ENCODE measurements at places on chromosomes 12 and 14.

- no peak for DNase-seq
Observed at GRCh38 chr12:80838024-80838658, 99.6 kb downstream of the LIN7A start.

GRCh38 chr12:20434996-20435395 lies 66.7 kb downstream of the PDE3A start:
- DNase-seq: no peak

DNA sequence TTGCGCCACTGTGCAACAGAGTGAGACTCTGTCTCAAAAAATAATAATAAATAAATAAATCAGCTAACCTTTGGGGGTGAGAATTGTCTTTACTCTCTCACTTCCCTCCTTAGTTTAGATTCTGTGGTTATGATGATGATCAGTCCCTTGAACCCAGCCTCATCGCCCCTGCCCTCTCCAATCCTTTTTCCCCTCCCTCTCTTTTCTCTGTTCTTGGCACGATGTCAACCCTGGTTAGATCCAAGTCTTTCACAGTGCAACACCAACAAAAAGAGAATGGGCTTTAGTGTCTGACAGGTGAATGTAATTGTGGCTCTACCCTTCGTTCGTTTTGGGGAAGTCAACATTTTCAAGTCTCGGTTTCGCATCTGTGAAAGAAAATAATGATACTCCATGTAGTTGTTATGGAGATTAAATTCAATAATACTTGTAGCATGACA lies 59.0 kb downstream of the NTN4 start:
- no peak for DNase-seq

DNA sequence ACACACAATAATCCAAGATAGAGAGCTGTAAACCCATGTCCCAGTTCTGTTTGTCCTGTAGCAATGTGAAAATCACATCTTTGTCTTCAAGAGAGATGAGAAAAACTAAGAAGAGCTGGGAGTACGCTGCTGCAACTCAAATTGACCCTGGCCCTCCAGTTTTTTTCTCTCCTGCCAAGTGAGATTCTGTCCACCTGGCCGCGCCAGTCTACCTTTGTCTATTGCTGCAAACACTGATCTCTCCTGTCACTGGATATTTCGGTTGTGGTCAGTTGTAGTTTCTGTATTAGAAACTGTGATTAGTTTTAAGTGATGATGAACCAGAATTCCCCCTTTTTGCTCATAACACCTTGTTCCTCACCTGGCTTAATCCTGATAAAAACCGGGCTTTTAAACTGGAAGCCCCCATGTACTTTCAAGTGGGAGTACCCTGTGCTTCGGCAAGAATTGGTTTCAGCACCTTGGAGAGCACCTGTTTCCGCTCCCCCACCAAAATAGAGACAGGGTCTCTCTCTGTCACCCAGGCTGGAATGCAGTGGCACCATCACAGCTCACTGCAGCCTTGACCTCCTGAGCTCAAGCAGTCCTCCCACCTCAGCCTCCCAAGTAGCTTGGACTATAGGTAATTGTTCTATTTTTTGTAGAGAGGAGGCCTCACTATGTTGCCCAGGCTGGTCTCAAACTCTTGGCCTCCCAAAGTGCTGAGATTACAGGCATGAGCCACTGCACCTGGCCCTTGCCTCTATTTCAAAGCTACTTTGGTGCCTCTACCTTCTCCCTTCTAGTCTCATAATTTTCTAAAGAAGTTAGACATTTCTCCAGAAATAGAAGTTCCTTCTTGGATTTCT lies 156.8 kb downstream of the PHETA1 start:
- no peak for DNase-seq

DNA sequence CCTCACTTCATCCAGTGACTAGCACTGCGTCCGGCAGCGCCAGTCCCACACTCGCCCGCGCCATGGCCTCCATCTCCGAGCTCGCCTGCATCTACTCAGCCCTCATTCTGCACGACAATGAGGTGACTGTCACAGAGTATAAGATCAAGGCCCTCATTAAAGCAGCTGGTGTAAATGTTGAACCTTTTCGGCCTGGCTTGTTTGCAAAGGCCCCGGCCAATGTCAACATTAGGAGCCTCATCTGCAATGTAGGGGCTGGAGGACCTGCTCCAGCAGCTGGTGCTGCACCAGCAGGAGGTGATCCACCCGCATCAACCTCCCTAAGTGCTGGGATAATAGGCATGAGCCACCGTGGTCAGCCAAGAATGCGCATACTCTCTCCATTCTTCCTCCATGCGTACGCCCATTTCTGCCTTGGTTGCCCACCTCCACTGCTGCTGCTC lies 59.9 kb downstream of the IRF2BPL start:
- no peak for DNase-seq

DNA sequence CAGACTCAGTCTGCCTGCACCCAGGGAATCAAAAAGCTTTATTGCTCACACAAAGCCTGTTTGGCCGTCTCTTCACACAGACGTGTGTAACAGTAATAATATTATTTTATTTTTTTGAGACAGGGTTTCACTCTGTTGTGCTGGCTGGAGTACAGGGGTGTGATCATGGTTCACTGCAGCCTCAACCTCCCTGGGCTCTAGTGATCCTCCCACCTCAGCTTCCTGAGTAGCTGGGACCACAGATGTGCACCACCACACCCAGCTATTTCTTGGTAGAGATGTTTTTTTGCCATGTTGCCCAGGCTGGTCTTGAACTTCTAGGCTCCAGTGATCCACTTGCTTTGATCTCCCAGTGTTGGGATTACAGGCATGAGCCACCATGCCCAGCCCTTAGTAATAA lies 88.4 kb upstream of the DCD start:
- no peak for DNase-seq

DNA sequence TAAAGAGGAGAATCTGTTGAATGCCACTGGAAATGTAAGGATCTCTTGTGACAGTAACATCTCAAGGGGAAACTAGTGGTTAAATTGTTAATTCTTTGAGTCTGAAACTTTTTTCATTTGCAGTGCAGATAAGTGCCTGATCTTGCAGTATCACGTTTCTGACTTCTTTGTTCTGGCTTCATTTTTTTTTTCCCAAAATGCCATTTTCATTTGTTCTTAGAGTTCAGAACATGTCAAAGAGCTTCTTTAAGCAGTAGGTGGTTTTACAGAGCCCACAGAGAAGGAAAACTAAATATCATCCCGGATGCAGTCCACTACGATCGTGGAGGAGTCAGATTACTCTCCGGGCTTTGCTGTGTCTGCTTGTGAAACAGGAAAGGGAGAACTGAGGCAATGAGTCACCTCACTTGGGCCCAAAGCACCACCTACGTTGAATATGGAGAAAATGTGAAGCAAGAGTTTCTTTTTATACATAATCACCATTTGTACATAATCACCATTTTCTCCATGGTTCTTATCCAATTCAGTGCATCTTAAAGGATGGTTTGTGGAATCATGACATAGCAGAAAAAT lies 43.9 kb downstream of the HMGA2 start:
- no peak for DNase-seq

DNA sequence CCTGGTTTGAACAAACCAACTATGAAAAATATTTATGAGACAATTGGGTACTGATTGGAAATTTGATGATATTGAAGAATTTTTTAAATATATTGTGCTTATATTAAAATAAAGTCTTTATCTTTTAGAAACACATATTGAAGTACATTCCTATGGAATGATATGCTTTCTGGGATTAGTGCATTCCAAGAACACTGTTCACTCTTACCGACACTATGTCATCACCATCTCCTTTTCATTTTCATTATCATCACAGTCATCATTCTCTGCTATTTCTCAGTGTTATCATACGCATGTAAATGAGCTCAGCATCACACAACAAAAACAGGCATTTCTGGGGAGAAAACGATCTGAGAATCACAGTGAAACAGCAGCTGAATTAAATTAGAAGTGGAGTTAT lies 513.3 kb upstream of the CCDC196 start:
- DNase-seq: no peak

GRCh38 chr12:3759878-3760277 lies 7.0 kb upstream of the CRACR2A start:
- no peak for DNase-seq

DNA sequence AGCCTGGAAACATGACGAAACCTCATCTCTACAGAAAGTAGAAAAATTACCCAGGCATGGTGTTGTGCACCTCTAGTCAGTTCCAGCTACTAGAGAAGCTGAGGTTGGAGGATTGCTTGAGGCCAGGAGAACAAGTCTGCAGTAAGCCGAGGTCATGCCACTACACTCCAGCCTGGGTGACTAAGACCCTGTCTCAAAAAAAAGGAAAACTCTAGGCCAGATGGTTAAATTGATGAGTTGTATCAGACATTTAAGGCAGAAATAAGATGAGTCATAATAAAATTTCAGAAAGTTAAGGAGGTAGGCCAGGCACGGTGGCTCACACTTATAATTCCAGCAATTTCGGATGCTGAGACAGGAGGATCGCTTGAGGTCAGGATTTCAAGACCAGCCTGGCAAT lies 10.7 kb downstream of the EIF2S1 start:
- no peak for DNase-seq

DNA sequence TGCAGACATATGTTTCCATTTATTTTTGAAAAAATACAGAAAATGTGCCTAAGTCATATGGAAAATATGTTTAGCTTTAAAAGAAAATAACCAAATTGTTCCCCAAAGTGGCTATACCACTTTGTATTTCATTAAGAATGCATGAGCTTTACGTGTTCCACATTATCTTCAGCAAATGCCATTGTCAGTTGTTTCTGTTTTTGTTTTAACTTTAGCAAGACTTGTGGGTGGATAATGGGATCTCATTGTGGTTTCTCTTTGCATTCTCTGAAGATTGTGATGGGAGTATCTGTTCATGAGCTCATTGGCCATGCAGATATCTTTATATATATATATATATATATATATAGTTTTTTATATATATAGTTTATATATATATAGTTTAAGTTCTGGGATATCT lies 181.5 kb downstream of the CCER1 start:
- no peak for DNase-seq

DNA sequence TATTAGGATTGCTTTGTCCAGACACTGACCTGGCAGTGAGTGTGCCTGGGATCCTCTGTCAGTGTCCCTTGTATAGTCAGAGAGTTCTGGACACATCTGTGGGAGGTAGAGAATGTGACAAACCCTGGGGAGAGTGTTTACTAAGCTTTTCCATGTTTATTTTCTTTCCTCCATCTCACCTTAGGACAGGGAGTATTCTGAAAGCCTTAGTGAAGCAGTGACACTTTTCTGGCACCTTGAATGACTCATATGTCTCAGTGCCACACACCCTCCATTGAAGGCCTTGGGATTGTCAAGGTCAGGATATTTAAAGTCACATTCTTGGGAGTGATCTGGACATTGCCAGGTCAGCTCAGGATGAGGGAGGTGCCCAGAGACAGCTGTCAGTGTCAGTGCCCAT lies 34.9 kb upstream of the CTDSP2 start:
- DNase-seq: no peak

GRCh38 chr12:53586745-53587144 lies 39.4 kb downstream of the ATF7 start:
- DNase-seq: no peak

- DNase-seq: no peak
Observed at GRCh38 chr14:85702997-85703396, 173.1 kb downstream of the FLRT2 start.

- no peak for DNase-seq
Observed at GRCh38 chr14:75046899-75047298, 4.4 kb downstream of the MLH3 start.

GRCh38 chr12:105235281-105235731 lies 668 bp downstream of the APPL2 start:
- no peak for DNase-seq

DNA sequence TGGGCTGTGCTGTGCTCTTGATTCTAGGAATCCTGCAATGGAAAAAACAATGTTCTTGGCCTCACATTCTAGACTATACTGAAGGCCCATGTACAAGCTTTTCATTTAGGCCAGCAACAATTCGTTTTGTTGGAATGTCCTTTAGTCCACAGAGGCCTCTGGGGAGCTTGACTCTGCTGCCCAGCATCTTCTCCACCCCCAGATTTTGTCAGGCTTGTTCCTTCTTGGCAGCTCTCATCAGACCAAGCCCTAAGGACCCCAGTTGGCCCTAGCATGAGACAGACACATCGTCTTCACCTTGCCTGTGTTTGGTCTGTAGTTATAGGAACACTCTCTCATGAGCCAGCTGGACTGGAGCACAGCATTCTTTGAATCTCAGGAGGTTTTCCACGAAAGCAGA lies 300.1 kb downstream of the VRK1 start:
- no peak for DNase-seq

- no peak for DNase-seq
Observed at GRCh38 chr14:39182770-39183684, 8.0 kb downstream of the PNN start.

- no peak for DNase-seq
Observed at GRCh38 chr12:7637615-7638014, 28.1 kb downstream of the APOBEC1 start.
